ENCODE measurements at places on chromosomes 12 and 14. TPM values are rescaled to one million over a fixed set of nuclear protein-coding genes. Genes with fewer than 3 reads are reported as not detected.

Gene TEAD4
- polyA plus RNA-seq: not detected

Gene KRT86
- not detected for polyA plus RNA-seq

Gene STXBP6
- not detected for polyA plus RNA-seq

Gene AMDHD1
- polyA plus RNA-seq: 2.3 TPM

Gene GRIP1
- polyA plus RNA-seq: 0.22 TPM

Gene CDK2
- polyA plus RNA-seq: 10.8 TPM

Gene OAS2
- polyA plus RNA-seq: 20.4 TPM

GRCh38 chr14:55047301-55048053, 4.0 kb upstream of the MAPK1IP1L start:
- no peak overlapping the region for H3K27ac ChIP-seq
- no peaks in the 10 kb centered on the region for H3K27me3 ChIP-seq
- DNase-seq: no peak
- H3K4me3 ChIP-seq: no peak overlapping the region
- peaks cover 11% of the 10 kb centered on the region for H3K4me1 ChIP-seq

- no peak for DNase-seq
- no peak overlapping the region for H3K4me3 ChIP-seq
- H3K27ac ChIP-seq: no peak overlapping the region
- H3K27me3 ChIP-seq: no peaks in the 10 kb centered on the region
- H3K36me3 ChIP-seq: no peaks in the 10 kb centered on the region
These were observed 160.1 kb downstream of the EPS8 start for GRCh38 chr12:15629108-15629507.

DNA sequence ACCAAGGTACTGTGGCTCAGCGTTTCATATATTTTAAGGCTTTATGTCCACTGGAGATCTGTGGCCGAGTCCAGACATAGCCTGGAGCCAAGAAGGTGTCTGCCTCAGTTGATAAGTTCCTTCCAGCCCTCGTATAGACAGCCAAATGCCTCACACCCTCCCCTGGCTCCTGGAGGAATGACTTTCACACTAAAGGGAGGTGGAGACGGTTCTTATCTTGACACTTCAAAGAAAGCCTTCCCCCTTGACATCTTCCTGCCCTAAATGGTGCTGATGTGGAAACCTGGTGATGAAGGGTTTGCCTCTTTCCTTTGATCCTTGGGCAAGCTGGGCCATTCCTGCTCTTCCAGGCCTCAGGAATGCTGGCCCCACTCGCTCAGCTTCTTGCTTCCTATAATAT, 474.8 kb upstream of the TBX3 start:
- no peak for DNase-seq
- no peaks in the 10 kb centered on the region for H3K4me1 ChIP-seq
- H3K4me3 ChIP-seq: no peak overlapping the region
- H3K27me3 ChIP-seq: no peaks in the 10 kb centered on the region

DNA sequence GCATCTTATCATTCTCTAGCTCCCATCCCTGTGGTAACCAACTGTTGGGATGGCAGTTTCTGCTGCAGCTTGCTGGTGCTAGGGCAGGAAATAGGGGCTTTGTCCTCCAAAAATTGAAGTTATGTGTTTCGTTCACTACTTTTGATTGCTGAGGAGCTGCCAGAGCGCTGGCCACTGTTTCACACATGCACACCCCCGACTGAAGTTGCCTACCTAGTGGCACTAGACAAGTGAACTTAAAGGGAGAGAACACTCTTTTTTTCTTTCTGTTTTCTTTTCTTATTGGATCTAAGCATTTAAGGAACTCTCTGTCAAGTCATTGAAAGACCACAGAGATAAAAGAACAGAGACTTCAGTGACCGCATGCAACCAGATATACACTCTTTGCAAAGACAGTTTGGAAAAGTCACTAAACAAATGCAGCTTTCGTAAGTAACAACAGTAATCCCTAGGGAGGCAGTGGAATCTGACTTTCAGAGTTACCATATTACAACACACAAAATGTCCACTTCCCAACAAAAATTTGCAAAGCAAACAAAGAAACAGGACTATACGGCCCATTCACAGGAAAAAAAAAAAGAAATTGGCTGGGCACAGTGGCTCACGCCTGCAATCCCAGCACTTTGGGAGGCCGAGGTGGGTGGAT, 12.0 kb downstream of the TFCP2 start:
- DNase-seq: no peak
- no peak overlapping the region for H3K27ac ChIP-seq
- H3K4me1 ChIP-seq: no peaks in the 10 kb centered on the region
- no peaks in the 10 kb centered on the region for H3K36me3 ChIP-seq

DNA sequence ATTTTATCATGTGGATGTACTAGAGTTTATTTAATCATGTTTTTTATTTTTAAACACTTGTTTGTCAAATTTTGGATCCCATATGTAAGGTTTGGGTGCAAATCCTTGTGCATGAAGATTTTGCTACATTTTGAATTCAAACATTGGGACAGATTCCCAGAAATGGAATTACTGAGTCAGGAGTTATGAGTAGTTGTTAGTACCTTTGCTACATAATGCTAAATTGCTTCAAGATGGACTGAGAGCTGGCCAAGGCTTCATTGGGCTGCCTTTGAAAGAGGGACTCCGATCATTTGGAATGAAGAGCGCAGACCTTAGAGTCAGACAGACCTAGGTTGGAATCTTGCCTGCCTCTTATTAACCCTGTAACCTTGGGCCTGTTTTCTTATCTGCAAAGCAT, 154.9 kb upstream of the PWP1 start:
- peaks cover 7% of the 10 kb centered on the region for H3K4me1 ChIP-seq
- DNase-seq: no peak
- H3K27me3 ChIP-seq: no peaks in the 10 kb centered on the region
- no peak overlapping the region for H3K4me3 ChIP-seq
- H3K27ac ChIP-seq: no peak overlapping the region

DNA sequence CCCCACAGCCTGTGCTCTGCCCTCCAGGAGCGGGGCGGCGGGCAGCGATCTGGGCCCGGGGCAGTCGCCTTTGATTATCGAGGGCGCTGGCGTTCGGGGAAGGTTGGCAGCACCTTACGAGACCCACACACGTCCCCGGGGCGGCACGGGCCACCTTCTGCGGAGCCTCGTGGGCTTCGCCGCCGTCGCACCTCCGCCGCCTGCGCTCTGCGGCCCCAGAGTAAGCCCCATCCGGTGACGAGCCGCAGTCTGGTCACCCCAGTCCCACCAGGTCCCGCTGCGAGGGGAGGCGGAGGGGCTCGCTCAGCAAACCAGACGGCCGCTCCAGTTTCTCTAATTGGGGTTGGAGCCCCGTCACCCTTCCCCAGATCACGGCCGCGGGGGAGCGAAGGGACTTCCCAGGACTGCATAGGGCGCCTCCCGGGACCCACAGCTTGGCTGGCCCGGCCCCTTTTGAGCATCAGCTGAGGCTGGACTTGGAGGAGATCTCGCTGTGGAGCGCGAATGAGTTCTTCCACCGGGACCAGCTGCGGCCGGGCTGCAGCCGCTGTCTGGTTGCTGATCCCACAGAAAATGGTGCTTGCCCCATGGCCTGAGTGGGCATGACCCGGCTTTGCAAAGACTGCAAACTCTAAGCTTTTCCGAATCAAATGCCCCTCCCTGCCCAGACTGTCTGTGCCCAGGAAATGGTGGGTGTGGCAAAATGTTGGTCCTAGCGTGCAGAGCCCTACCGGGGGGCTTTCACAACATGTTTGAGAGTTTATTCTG, 560 bp downstream of the LGALS3 start:
- no peaks in the 10 kb centered on the region for H3K27me3 ChIP-seq
- H3K4me3 ChIP-seq: peak overlapping the region; percentile 64
- H3K36me3 ChIP-seq: no peaks in the 10 kb centered on the region
- H3K4me1 ChIP-seq: peaks cover 7% of the 10 kb centered on the region
